Activated T-cell treated with anti-CD3 and anti-CD28 coated beads, Interleukin-2, amount 50 U/mL, for 72 hours (primary cell): ENCODE measurements at places on chromosomes 2 and 18. TPM values are rescaled to one million over a fixed set of nuclear protein-coding genes. Genes with fewer than 3 reads are reported as not detected.

The ZBTB7C gene
- total RNA-seq: not detected

The DES gene
- total RNA-seq: not detected

The DIS3L2 gene
- total RNA-seq: 38.3 TPM

The KCNG2 gene
- total RNA-seq: not detected

The ALK gene
- total RNA-seq: 0.25 TPM

The TTC32 gene
- total RNA-seq: 39.2 TPM

The BUB1 gene
- total RNA-seq: 80.8 TPM

The HPCAL1 gene
- 52.0 TPM for total RNA-seq

The DUSP19 gene
- 2.8 TPM for total RNA-seq

GRCh38 chr2:33023728-33024500 is 77.2 kb downstream of the LTBP1 start:
- no peak overlapping the region for H3K27ac ChIP-seq
- DNase-seq: no peak
- peaks cover 6% of the 10 kb centered on the region for H3K4me1 ChIP-seq
- H3K27me3 ChIP-seq: peaks cover 38% of the 10 kb centered on the region
- no peaks in the 10 kb centered on the region for H3K36me3 ChIP-seq

GRCh38 chr2:239361311-239361642 is 39.5 kb downstream of the HDAC4 start:
- H3K27me3 ChIP-seq: no peaks in the 10 kb centered on the region
- H3K4me3 ChIP-seq: no peak overlapping the region
- no peaks in the 10 kb centered on the region for H3K36me3 ChIP-seq

- H3K36me3 ChIP-seq: peaks cover 2% of the 10 kb centered on the region
- H3K27ac ChIP-seq: no peak overlapping the region
- H3K27me3 ChIP-seq: no peaks in the 10 kb centered on the region
Observed at GRCh38 chr18:48639772-48640432, 101.1 kb downstream of the CTIF start.

GRCh38 chr2:129909651-129910418 is 69.6 kb upstream of the RAB6C start:
- no peak overlapping the region for H3K4me3 ChIP-seq
- no peaks in the 10 kb centered on the region for H3K36me3 ChIP-seq
- H3K27ac ChIP-seq: no peak overlapping the region
- peaks cover 9% of the 10 kb centered on the region for H3K27me3 ChIP-seq

GRCh38 chr2:18536697-18537096 is 23.8 kb downstream of the RDH14 start:
- H3K4me3 ChIP-seq: no peak overlapping the region
- H3K27ac ChIP-seq: no peak overlapping the region
- H3K36me3 ChIP-seq: peaks cover 2% of the 10 kb centered on the region

DNA sequence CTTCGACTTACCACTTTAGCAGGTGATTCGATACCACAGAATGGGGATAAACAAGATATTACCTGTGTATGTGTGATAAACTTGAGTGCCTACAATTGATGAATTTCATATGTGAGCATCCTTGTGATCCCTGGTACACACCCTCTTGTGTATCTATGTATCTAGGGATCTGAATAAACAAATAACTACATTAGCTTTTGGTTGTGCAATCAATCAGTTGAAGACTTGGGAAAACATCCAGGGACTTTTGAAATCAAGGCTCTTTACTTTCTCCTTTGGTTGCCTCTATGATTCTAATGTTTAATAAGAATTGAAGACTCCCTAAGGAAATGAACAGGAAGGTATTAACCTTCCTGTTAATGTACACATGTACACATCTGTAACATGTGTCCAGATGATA is 97.3 kb upstream of the DCC start:
- no peaks in the 10 kb centered on the region for H3K27me3 ChIP-seq
- DNase-seq: no peak
- H3K4me1 ChIP-seq: no peaks in the 10 kb centered on the region
- no peaks in the 10 kb centered on the region for H3K36me3 ChIP-seq
- no peak overlapping the region for H3K27ac ChIP-seq

DNA sequence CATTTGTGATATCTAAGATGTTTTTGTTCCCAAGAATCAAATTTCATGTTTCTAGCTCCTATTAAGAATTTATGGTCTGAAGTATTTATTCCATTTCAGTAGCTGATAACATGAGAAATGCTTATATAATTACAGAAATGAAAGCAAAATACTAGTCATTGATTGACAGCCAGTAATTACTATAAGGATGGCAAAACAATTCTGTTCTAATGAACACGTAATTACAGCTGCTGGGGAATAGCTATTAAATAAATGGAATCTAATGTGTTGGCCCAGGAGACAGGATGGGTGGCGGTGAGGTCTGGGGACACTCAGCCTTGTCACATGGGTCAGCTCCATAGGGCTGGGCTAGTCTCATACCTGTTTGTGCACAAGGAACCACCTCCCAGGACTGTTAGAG is 263.5 kb downstream of the FHOD3 start:
- no peak overlapping the region for H3K27ac ChIP-seq
- no peaks in the 10 kb centered on the region for H3K36me3 ChIP-seq
- DNase-seq: no peak

DNA sequence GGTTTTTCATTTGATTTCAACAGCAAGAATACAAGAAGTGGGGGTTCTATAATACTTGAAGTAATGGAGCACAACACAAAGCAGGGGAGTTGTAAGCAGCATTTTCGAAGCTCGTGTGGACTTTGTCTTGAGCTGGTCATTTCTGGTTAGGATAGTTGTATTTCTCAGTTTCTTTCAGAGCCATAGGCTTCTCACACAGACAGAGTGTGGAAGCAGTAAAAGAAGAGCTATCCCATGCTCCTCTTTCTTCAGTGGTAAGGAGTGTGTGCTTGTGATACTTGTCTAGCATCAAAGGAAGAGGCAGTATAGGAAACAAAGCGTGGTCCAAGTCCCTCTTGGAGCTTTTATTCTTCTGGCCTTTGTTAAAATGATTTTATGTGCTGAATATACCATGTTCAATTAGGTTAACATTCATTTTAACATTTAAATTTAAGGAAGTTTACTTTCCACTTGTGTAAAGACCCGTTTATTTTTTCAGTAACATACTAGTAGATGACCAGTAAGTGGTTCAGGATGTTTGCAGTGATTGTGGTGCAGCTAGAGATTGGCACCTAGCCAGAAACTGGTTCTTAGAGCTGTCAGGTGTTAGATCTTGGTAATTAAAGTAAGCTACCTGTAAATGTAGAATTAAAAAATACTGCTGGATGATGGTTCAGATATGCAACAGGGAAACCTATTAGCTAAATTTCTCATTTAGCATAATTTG is 14.6 kb downstream of the CCNYL1 start:
- no peak overlapping the region for H3K27ac ChIP-seq
- H3K36me3 ChIP-seq: peaks cover 2% of the 10 kb centered on the region
- no peaks in the 10 kb centered on the region for H3K27me3 ChIP-seq
- H3K4me3 ChIP-seq: no peak overlapping the region
- no peak for DNase-seq
- H3K4me1 ChIP-seq: peaks cover 48% of the 10 kb centered on the region

DNA sequence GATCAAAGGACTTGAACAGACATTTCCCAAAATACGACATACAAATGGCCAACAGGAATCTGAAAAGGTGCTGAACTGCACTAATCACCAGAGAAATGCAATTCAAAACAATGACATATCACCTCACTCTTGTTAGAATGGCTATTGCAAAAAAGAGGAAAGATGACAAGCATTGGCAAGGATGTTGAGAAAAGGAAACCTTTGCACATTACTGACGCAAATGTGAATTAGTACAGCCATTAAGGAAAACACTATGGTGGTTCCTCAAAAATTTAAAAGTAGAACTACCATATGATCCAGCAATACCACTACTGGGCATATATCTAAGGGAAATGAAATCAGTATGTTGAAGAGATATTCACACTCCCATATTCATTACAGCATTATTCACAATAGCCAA is 57.7 kb upstream of the ASPRV1 start:
- peak overlapping the region; percentile 12 for H3K27ac ChIP-seq
- H3K36me3 ChIP-seq: peaks cover 16% of the 10 kb centered on the region
- H3K4me3 ChIP-seq: no peak overlapping the region
- H3K27me3 ChIP-seq: no peaks in the 10 kb centered on the region
- peaks cover 21% of the 10 kb centered on the region for H3K4me1 ChIP-seq
- DNase-seq: no peak

DNA sequence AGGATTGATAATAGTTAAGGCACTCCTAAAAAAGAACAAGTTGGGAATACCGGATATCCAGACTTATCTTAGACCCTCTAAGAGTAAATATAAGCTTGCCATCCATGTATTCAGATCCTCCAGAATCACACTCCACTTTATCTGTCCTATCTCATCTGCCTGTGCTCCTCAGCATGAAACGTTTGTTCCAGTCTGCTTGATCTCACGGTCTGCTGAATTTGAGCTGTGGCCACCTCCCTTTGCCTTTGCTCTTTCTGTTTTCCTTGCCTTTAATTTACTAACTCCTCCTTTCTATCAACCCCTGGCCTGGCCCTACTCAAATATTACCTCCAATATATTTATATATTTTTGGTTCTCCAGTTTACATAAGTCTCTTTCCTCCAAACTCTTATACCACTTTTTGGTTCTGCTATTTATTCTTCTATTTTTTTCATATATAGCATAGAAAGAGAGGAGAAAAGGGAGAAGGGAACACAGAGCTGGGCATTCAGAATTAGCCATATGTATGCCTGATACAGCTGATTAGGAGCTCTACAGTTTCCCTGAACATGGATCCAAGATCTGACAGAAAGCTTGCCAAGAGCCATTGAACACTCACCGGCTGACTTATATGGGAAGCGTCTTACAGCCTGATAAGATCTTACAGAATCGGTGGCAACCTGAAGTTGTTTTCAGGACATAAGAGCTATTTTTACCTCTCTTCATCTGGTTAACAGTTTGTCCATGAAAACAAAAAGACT is 21.8 kb upstream of the DNAJC27 start:
- no peaks in the 10 kb centered on the region for H3K4me1 ChIP-seq
- peaks cover 19% of the 10 kb centered on the region for H3K27me3 ChIP-seq
- H3K27ac ChIP-seq: no peak overlapping the region
- no peak for DNase-seq

DNA sequence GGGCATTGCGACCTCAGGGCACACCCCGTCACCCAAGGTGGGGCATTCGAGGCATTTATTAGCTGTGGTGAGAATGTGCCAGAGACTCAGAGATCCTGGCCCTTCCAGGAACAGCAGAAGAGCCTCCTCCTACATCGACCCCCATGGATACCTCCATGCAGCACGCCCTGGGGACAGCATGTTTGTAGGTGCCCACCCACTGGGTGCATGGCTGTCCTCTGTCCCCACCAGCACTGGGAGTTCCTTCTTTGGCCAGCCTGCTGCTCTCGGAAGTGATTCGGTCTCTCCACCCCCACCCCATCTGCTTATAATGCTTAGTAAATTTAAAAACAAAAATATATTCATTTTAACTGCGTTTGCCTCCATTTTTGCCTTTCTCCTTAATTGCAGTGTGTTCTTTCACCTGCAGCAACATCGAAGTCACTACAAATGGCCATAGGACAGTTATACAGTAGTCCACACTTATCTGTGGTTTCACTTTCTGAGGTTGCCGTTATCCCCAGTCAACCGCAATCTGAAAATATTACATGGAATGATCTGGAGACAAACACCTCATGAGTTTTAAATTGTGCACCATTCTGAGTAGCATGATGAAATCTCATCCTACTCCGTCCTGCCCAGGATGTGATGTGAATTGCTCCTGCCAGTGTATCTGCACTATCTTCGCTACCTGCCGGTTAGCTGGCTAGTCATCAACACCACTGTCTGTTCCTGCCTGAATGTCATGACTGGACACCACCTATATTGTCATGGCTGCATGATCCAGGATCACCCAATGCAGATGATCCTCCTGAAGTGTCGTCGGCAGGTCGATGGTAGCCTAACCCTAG is 29.6 kb upstream of the ZCCHC2 start:
- no peak for DNase-seq
- no peaks in the 10 kb centered on the region for H3K4me1 ChIP-seq
- no peaks in the 10 kb centered on the region for H3K36me3 ChIP-seq
- H3K4me3 ChIP-seq: no peak overlapping the region

DNA sequence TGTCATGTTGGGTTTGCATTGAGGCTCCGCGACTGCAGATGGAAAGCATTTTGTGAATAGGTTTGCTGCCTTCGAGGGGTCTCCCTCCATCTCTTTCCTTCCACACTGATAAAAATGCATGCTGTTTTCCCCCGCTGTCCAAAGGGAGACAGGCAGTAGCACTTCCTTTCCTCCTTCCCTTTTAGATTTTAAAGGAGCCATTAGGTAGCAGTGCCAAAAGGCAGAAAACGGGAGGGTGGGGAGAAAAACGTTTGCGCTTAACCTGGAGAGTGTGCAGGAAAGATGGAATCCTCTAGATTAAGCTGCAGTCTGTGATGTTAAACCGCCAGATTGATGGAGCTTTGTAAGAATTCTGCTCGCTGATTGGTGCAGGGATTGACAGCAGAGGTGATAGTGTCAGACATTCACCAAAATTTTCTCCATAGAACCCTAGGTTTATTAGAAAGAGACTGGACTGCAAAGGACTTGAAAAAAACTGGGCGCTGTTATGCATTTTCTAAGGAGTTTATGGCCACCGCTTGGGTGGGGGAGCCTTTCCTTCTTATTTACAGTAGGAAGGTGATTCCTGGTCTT is 688 bp downstream of the MAPRE2 start:
- H3K27ac ChIP-seq: peak overlapping the region; percentile 100
- H3K36me3 ChIP-seq: peaks cover 9% of the 10 kb centered on the region
- peaks cover 86% of the 10 kb centered on the region for H3K4me1 ChIP-seq
- no peaks in the 10 kb centered on the region for H3K27me3 ChIP-seq

- no peaks in the 10 kb centered on the region for H3K4me1 ChIP-seq
- H3K27me3 ChIP-seq: peaks cover 9% of the 10 kb centered on the region
- no peaks in the 10 kb centered on the region for H3K36me3 ChIP-seq
Observed at GRCh38 chr18:47719096-47719780, 211.2 kb downstream of the SMAD2 start.
